ENCODE measurements at places on chromosomes 13 and 19.

- DNase-seq: no peak
These were observed 94.0 kb downstream of the KLF12 start for GRCh38 chr13:74040200-74040599.

- no peak for DNase-seq
These were observed 8.1 kb downstream of the NKPD1 start for GRCh38 chr19:45152504-45153338.

DNA sequence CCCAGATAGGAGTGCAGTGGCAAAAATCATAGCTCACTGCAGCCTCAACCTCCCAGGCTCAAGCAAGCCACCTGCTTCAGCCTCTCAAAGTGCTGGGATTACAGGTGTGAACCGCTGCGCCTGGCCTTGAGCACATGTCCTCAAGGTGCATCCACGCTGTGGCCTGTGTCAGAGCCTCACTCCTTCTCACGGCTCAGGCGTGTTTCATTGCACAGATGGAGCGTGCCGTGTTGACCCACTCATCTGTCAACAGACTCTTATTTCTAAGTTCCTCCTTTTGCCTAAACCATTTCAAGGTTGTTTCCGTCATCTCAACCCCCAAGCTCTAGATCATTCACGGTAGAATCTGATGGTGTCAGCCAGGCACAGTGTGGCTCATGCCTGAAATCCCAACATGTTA, 28.2 kb downstream of the ATP8B3 start:
- DNase-seq: no peak

DNA sequence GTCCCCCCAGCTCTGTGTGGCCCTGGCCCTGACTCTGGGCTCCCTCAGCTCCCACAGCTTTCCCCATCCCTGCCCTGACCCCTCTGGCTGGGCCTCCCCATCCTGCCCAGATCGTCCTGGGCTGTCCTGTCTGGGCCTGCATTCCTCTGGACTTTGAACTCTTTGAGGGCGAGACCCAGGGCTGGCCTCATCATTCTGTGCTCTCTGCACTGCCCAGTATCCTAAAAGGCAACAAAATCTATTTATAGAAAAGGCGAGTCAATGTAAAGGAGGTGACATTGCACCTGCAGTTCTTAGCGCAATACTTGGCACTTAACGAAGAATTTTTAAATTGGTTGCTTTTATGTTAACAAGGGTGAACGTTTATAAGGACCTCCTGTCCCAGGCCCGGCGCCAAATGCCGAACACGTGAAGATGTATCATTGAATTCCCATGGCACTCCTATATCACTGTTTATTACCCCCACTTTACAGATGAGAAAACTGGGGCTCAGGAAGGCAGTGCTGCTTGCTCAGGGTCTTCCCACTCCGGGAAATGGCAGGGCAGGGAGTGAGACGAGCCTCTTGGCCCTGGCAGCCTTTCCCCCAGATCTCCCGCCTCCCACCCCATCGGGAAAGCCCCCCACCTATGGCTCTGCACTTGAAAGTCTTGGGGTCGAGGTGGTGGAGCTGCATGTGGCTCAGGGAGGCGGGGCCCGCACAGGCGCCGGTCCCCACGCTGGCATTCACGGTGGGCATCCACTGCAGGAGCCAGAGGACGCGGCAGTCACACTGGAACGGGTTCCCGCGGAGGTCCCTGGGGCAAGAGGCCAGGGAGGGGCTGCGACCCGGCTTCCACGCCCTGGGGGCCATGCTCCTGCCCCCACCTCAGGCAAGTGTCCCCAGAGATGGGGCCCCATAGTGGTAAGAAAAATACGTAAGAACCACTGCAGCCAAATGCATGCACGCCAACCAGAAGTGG, 3.8 kb downstream of the LGI4 start:
- DNase-seq: no peak

GRCh38 chr19:12965812-12966135, 3.6 kb upstream of the DAND5 start:
- DNase-seq: no peak

- DNase-seq: no peak
These were observed 1.7 kb upstream of the DLEU7 start for GRCh38 chr13:50845211-50845610.

GRCh38 chr19:39046037-39046821, 13.9 kb upstream of the FBXO27 start:
- DNase-seq: no peak

GRCh38 chr19:30669329-30670010, 297.3 kb downstream of the ZNF536 start:
- no peak for DNase-seq

DNA sequence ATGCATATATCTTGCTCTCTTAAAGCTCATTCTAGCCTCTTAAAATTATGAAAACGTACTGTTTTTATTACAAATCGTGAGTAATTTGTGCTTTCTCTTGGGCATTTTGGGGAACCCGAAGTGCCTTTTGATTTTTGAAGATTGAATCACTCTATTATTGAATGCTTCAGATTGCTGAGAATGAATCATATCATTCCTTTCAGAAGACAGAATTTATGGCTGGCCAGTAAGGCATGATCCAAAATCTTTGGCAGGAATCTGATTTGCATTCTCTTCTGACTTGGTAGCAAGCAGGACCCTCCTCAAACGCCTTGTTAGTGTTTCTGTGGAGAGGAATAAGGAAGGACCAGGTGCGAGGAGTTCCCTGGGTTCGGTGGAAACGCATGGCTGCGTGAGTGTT, 49.5 kb downstream of the STARD13 start:
- DNase-seq: no peak

DNA sequence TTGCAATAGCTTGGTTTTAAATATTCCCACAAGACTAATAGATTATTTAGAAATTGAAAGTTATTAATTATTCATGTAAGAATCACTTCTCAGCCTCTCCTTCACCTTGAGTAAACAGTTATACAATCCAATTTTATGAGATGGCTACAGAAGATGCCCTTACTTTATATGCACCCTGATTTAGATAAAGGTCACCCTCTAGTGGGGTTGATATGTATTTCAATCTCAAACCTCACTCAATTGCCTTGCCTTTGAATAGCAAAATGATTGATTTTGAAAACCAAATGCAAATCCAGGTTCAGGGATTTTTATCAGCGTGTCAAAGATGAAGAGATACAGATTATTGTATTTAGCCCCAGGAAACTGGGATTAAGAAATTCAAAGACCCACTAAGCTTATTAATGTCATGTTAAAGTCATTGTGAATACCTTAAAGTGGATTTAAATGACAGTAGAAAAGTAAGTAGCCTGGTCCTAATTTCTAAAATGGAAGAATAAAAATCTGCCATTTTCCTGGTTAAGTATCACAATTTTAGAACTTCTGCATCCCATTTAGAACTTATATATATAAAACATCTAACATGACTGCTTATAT, 305.1 kb downstream of the ITGBL1 start:
- no peak for DNase-seq

- DNase-seq: no peak
These were observed 56.6 kb upstream of the DOCK9 start for GRCh38 chr13:99034333-99035085.

- peak; percentile 23 for DNase-seq
These were observed 14.5 kb upstream of the MPHOSPH8 start for GRCh38 chr13:19618977-19619376.

GRCh38 chr13:113374511-113375175, 10.7 kb upstream of the GRTP1 start:
- no peak for DNase-seq

- no peak for DNase-seq
These were observed 81.2 kb downstream of the COL4A2 start for GRCh38 chr13:110388108-110388943.

- DNase-seq: no peak
These were observed 10.3 kb upstream of the EDNRB start for GRCh38 chr13:77928909-77929308.

GRCh38 chr19:17762505-17763229, 11.4 kb downstream of the FCHO1 start:
- DNase-seq: no peak

DNA sequence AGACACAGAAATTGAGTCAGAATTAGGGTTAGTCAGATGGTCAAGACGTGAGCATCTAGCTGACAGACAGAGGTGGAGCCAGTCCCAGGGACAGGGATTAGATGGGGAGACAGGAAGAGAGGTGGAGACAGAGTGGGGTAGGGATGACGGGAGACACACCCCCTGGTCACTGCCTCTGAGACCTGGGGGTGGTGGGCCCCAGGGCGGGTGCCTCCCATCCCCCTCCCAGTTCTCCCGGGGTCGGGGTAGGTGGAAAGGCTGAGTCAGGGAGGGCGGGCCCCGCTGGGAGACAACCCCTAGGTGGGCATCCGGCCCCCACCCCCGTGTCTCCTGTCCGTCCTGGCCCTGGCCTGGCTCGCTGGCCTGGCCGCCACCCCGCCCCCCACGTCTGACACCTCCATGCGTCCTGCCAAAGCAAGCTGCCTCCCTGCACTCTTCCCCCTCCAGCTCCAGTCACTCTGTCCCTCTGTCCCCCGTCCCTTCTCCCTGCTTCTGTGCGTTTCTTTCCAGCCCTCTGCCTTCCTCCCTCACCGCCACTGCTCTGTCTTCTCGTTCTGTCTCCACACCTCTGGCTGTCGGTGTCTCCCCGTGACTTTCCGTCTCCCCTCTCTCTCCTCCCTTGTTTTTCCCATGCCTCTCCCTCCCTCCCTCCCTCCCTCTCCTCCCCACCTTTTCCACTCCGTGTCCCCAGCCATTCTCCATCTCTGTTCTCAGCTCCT, 15.1 kb downstream of the CCDC97 start:
- DNase-seq: no peak

- DNase-seq: no peak
These were observed 5.2 kb downstream of the BRCA2 start for GRCh38 chr13:32320528-32320927.

GRCh38 chr13:109859216-109859835, 72.9 kb upstream of the IRS2 start:
- no peak for DNase-seq

DNA sequence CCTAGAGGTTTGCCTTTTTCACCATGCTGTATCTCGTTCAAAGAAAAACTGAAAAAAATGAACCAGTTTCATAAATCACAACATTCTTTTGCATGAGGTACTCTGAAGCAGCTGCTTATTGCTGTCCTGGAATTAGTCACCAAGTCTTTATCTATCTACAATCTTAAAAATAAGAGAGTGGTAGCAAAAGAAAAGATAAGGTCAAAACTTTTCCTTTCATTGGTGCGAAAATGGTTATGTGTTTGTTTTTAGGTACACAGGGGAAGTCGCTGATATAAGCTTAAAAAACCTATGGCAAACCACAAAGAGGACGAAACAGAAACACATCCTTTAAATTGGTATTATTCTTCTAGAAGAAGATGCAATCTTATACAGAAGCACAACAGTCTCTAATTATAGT, 20.7 kb downstream of the OBI1 start:
- DNase-seq: no peak
